ENCODE measurements at places on chromosomes 5 and 9.

DNA sequence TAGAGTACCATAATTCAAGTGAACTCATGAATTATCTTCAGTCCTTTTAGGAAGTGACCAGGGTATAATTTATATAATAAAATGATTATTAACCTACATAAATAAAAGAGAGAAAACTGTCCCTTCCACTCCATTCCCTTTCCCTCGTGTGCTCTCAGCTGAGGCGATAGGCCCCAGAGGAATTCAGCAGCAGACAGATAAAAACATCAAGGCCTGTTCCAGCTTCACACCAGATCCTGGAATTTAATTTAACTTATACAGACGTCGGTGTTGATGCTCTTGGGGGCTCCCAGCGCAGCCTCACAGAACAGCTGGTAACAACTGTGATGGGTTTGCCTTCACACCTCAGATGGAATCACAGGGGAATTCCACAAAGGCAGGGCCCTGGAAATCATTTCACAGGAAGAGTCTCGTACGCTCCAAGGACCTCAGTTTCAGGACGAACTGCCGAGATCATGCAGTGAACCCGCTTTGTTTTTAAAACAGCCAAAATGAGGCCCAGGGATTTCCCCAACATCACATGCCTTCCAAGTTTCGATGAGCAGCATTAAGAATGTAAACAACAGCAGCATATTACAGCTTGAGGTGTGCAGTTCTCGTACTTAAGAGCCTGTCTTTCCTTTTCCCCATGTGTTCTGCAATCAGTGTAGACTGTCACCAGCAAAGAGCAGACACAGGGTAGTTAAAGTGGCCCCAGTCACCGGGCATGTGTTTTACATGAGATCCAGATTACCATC is 73.6 kb upstream of the ALDH1B1 start:
- DNase-seq = peak; percentile 16

GRCh38 chr9:1580215-1580614 is 434.9 kb upstream of the SMARCA2 start:
- DNase-seq = no peak

DNA sequence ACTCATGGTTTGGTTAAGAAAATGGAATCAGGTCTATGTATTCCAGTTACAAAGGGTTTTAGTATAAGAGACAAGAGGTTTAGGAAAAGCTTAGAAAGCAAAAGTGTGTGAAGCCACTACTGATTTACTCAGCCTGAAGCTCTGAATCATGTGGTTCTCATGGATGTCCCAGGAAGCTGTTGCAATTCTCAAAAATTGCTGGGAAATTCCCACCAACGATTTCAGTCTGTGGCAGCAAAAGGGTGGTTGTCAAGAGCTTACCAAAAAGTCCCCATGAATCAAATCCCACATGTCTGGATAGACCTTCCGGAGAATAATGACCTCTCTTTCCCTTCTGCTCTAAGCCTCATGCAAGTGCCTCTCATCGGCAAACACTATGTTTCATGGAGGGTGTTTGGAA is 929.9 kb downstream of the TLE4 start:
- peak; percentile 23 for DNase-seq

DNA sequence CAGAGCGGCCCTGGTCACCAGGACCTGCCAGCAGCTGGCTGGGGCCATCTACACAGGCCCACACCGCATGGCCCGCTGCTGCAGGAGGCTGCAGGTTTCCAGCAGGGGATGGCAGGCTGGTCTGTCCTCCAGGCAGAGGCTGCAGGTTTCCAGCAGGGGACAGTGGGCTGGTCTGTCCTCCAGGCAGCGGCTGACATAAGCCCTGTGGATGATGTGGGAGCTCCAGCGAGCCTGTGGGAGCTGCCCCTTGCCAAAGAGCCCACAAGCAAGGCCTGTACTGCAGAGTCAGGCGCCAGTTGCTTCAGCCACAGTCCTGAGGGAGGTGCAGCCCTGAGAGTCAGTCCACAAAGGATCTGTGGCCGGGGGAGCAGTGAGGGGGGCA is 18.5 kb downstream of the TPPP start:
- peak; percentile 35 for DNase-seq

GRCh38 chr9:4012441-4012840 is 287.4 kb downstream of the GLIS3 start:
- DNase-seq = no peak
